ENCODE measurements at places on chromosomes 6 and 20.

- DNase-seq = no peak
Measured at GRCh38 chr20:54015496-54015895, 54.9 kb downstream of the BCAS1 start.

GRCh38 chr6:1636272-1636825 lies 26.6 kb downstream of the FOXC1 start:
- no peak for DNase-seq

DNA sequence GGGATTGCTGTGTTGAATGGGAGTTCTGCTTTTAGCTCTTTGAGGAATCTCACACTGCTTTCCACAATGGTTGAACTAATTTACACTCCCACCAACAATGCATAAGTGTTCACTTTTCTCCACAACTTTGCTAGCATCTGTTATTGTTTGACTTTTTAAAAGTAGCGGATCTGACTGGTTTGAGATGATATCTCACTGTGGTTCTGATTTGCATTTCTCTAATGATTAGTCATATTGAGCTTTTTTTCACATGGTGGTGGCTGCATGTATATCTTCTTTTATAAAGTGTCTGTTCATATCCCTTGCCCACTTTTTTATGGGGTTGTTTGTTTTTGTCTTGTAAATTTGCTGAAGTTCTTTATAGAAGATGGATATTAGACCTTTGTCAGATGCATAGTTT lies 588.3 kb upstream of the ADGRB3 start:
- DNase-seq = no peak

DNA sequence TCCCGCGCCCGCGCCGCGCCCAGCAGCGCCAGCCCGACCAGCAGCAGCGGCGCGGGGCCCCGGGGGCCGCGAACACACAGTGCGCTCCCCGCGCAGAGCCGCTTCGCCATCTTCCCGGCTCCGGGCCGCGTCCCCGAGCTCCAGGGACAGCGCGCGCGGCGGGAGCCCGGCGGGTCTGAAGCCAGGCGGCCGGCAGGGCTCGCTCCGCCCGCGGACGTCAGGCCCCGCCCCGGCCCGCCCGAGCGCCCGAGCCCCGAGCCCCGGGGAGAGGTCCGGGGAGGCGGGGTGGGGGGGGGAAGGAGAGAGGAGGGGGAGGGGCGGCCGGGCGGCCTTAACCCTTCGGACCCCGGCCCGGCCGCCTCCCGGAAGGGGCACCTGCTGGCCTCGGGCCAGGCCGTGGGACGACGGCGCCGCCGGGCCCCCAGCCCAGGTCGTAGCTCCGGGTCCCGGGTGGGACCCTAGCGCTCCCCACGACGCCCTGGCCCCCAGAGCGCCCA lies at the start of gene LAMA5:
Gene LAMA5, minus strand, starts transcription at position 177 of the 497 bp plus-strand sequence. Its CDS starts 67 bp downstream, at position 110.
- no peak for DNase-seq

GRCh38 chr6:16403831-16404230 lies 165.4 kb downstream of the GMPR start:
- DNase-seq = no peak

GRCh38 chr6:101935732-101936131 lies 542.2 kb downstream of the GRIK2 start:
- no peak for DNase-seq

DNA sequence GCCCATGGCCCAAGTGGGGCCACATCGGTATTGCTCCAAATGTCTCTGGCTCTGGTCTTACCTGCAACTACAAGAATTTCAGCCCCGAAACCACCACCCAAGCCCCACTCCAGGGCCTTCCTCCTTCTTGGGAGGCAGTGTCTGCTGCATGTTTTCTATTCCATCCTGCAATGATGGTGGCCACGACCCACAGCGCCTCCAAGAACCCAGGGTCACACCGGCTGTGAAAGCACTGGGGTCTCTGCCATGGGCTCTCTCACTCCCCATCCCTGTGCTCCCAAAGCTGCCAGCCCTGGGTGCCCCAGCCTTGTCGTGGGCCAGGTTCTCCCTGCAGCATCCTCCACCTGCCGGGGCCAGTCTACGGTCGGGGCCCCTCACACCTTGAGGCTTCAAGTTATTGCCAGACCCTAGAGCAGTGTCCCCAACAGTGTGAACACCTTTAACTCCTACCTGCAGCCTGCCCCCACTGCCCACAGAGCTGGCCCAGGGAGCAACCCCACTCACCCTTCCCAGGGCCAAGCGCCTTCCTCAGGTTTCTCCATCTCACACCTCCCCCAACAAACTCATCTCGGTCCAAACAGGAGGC lies 115.4 kb downstream of the JPH2 start:
- no peak for DNase-seq

GRCh38 chr6:118567974-118568373 lies 19.9 kb downstream of the PLN start:
- no peak for DNase-seq

DNA sequence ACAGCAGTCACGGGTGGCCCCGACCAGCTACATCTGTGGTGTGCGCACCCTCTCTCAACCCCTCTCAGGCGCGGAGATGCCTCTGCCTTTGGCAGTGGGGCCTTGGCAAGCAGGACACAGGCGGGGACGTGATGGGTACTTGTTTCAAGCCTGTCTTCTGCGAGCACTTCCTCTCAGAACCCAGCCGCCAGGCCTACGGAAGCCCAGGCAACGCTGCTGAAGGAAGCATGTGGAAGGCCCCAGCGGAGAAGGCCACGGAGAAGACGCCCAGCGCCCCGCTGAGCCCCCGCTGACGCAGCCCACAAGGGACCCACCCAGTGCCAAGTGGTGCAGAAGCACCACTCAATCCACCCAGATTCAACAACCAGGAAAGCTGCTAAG lies 13.0 kb downstream of the SERPINB6 start:
- no peak for DNase-seq

DNA sequence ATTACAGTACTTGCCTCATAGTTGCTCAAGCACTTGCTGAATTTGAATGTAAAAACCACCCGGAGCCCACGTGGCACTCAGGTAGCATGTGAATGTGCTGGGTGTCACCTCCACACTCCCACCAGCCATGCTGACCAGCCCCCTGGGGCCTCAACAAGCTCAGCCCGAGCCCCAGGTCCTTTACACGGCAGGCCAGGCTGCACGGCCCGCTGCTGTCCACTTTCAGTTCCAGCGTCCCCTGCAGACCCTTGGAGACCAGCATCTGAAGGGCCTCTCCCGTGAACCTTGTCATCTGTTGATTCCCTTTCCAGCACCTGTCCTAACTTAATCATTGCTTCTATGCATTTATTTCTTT lies 33.3 kb upstream of the ZBP1 start:
- DNase-seq = no peak

DNA sequence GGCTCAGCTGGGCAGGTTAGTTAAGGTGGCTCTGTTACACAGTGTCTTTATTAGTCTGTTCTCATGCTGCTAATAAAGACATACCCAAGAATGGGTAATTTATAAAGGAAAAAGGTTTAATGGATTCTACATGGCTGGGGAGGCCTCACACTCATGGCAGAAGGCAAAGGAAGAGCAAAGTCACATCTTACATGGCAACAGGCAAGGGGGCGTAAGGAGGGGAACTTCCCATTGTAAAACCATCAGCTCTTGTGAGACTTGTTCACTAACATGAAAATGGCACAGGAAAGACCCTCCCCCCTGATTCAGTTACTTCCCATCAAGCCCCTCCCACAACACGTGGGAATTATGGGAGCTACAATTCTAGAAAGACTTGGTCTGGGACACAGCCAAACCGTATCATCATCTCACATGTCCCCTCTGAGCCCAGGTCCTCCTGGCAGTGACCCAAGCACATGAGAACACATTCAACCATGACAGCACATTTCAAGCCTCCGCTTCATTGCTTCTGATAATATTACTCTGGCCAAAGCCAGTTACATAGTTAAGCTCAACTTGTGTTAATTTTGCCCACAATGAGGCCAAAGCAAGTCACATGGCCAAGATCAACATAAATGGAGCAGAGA lies 383.9 kb downstream of the PLCB1 start:
- no peak for DNase-seq

DNA sequence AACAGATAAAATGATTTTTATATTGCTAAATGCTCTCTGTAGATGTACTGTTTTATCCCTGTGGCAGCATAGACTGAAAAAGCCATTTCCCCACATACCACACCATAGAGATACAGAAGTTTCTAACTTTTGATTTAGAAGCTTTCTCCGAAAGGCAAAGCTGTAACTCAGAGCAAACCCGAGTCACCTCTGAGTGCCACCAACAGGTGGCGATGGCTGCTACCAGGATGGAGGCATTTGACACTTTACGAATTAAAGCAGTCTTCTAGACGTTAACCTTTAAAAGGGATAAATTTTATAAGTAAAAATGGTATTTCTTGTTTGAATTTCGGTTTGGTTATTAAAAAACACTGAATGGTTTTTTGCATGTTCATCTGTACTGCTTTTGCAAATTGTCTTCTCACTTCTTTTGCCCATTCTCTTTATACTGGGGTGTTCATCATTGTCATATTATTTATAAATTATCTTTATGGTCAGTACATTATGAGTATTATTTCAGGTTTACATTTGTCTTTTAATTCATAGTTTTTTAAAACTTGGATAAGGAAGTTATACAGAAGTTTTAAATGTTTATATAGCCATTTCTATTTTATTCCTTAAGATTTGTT lies 201.0 kb upstream of the CEP162 start:
- no peak for DNase-seq

DNA sequence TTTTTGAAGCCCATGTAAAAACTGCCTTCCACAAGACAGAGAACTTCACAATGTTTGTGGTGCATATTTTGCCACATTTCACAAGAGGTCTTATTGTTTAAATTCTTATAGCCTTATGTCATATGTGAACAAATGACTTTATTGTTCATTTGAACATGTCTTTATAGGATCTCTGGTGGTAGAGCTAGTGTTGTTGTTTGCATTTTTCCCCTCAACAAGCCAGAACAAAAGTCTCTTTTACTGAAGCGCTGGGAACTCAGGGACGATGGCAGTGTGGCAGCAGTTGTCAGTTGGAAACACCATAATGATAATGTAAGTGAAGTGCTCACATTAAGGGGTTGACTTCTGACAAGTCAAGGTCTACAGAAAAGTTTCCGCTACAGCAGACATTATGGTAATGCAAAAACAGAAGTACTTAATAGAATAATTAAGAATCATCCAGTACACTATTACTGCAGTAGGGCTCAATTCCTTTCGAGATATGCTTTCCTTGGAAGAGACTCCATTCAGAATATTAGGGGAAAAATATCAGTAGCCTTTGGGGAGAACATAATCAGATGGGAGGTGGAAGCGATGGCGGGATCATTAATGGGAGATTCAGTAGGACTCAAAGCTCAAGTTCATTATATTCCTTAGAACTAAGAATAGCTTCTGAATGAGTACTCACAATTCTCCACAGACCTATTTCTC lies 180.0 kb downstream of the GJA10 start:
- no peak for DNase-seq

DNA sequence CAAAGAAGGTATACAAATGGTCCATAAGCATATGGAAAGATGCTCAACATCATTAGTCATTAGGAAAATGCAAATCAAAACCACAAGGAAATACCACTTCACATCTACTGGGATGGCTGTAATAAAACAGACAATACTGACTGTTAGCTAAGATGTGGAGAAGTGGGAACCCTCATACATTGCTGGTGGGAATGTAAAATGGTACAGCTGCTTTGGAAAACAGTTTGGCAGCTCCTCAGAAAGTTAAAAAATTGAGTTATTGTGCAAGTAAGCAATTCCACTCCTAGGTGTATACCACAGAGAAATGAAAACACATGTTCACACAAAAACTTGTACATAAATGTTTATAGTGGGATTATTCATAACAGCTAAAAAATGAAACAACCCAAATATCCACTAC lies 173.0 kb upstream of the JAG1 start:
- no peak for DNase-seq

- peak; percentile 78 for DNase-seq
Measured at GRCh38 chr20:31560094-31560745, 44.9 kb upstream of the ID1 start.

GRCh38 chr6:125746019-125746414 lies 3.4 kb upstream of the HEY2 start:
- DNase-seq = no peak

GRCh38 chr6:20811109-20811761 lies 277.0 kb downstream of the CDKAL1 start:
- DNase-seq = no peak

DNA sequence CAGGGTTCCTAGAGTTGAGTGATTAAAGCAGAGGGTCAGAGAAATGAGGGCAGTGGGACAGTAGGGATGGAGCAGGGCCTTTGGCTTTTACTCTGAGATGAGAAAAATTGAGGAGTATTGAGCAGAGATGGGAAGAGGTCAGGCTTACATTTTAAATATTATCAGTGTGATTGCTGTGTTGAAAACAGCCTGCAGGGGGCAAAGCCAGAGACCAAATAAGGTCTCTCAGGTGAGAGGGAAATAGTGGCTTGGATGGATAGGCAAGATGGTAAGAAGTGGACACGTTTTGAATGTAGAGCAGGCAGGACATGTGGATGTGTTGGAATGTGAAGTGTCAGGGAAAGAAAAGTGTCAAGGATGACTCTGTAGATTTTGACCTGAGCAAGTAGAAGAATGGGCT lies 105.0 kb upstream of the MAP3K7 start:
- DNase-seq = no peak

- DNase-seq = peak; percentile 64
Measured at GRCh38 chr6:108592371-108593337, 31.9 kb downstream of the FOXO3 start.

- no peak for DNase-seq
Measured at GRCh38 chr6:52505726-52506409, 71.0 kb downstream of the TRAM2 start.

DNA sequence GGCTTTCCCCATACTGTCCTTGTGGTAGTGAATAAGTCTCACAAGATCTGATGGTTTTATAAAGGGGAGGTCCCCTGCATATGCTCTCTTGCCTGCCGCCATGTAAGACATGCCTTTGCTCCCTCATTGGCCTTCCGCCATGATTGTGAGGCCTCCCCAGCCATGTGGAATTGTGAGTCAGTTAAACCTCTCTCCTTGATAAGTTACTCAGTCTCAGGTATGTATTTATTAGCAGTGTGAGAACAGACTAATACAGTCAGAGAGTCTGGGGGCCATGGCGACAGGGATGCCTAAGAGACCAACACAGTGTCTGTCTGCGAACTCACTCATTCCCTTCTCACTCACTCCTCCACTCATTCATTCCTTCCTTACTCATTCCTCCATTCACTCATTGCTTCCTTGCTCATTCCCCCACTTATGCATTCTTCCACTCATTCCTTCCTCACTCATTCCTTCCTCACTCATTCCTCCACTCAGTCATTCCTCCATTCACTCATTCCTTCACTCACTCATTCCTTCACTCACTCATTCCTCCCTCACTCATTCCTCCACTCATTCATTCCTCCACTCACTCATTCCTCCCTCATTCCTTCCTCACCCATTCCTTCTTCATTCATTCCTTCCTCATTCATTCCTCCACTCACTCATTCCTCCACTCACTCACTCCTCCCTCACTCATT lies 137.5 kb upstream of the AGPAT4 start:
- no peak for DNase-seq

All from CD4-positive, alpha-beta T cell treated with Interleukin-10 for 1 hour (primary cell).